ENCODE measurements at places on chromosomes 7 and 10.

- DNase-seq, result no peak
Measured at GRCh38 chr7:90592033-90592432, 4.1 kb upstream of the CDK14 start.

GRCh38 chr10:30502266-30503060 is 68.5 kb downstream of the MAP3K8 start:
- peak; percentile 10 for DNase-seq

DNA sequence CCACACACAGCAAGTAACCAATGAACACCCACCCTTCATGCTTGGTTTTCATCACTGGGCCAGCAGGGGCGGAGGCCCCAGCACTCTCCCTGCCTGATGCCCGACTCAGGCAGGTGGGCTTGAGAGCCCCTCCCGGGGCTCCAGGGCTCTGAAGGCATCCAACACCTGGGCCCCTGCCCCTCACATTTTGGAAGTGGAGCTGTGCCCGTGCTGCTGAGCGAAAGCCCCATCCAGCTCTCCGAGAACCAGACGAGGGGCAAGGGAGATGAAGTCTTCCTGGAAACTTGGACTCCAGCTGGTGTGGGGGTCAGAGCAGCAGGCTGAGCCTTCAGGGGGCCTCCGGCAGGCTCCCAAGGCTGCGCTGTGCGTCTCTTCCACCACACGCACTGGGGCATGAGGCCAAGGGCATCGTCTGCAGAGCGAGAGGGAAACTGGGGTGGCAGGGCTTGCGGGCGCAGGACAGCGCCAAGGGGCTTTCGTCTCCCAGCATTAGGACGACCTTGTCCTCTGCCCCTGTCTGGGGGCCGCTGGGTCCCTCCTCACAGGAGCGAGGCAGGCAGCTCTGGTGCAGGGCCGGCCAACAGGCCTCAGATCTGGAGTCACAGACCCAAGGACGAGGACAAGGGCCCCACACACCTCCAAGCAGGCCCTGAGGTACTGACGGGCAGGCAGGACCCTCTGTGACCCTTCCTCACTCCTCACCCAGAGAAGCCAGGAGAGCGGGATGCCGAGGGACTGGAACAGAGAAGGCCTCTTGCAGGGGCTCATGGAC is 108.3 kb upstream of the FAM20C start:
- DNase-seq, result no peak

DNA sequence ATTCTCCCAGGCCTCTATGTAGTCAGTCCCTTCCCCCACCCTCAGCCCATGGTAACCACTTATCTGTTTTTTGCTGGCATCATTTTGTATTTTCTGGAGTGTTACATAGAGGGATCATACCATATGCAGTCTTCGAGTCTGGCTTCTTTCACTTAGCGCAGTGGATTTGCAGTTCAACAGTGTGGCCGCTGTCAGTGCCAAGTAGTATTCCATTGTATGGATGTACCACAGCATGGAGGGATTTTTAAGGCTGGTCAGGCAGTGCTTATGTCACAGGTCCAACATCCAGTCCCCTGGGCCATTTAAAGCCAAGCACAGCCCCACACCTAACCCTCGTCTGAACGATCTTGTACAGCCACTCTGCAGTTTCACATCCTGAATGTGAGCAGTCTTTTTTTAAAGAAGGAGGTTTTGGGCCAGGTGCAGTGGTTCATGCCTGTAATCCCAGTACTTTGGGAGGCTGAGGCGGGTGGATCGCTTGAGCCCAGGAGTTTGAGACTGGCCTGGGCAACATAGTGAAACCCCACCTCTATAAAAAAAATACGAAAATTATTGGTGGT is 121.8 kb downstream of the CUX1 start:
- no peak for DNase-seq

DNA sequence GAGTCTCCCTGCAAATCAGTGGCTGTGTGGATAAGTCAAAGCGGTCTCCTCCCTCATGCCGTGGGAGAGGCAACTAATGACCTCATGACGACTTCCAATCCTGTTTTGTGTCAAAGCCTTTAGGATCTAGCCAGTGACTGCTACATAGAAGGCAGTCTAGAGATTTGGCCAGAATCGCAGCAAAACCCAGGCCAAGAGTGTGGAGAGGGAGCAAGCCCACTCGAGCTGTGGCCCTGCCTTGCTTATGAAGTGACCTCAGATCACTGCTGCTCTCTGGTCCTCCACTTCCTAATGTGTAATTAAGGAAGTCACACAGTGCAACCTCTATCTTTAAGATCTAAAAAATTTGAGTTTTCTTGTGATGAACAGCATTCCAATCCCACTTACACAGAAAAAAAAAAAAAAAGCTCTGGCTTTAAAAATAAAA is 296.7 kb upstream of the KLF6 start:
- no peak for DNase-seq

DNA sequence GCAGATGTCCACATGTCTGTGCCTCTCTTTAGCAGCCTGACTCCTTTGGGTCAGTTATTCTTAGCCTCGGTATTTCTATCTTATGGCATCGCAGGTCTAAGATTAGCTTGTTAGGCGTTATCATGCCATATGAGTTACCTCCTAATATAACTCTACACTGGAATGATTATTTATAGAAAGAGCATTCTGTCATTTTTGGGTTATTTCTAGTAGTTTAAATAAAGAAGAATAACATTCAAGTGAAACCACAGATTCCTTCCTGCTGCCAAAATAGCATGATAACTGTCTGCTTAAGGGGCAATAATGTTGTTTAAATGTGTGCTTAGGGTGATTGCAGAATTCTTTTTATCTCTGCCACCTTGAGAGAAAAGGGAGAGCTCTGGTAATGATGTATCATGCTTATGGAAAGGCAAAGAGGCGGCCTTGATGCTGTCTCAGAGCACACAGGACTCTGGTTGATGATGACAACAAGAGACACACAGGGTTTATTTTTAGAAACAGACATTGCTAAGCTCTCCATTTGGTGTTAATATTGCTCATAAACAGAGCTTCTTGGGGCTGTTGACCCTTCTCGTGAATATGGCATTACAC is 10.4 kb downstream of the HDAC9 start:
- DNase-seq, result no peak

DNA sequence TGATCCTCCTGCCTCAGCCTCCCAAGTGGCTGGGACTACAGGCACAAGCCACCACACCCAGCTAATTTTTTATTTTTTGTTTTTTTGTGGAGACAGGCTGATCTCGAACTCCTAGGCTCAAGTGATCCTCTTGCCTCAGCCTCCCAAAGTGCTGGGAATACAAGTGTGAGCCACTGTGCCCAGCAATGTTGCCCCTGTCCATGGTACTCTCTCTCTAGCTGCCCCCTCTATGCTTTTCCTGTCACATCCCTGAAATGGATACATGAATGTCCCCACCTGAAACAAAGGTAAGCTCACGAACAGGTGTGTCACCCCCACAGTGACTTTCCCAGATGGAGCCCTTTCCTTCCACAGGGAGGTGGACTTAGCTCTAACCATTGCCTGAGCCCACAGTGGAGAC is 141.1 kb upstream of the MGMT start:
- DNase-seq, result no peak

DNA sequence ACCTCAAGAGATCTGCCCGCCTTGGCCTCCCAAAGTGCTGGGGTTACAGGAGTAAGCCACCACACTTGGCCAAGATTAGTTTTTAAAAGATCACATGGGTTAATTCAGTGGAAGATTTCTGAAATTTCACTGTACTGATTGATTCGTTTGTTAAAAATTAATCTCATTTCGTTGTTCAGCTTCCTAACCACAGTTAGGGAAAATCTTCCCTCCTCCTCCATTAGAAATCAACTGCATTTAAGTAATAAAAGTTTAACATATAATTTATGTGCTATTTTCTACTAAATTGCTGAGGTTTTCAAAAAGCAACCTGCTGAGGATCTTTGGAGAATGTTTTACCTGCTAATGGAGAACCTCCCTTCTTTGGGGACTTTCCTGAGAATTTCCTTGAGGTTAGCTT is 522.4 kb downstream of the GATA3 start:
- no peak for DNase-seq

DNA sequence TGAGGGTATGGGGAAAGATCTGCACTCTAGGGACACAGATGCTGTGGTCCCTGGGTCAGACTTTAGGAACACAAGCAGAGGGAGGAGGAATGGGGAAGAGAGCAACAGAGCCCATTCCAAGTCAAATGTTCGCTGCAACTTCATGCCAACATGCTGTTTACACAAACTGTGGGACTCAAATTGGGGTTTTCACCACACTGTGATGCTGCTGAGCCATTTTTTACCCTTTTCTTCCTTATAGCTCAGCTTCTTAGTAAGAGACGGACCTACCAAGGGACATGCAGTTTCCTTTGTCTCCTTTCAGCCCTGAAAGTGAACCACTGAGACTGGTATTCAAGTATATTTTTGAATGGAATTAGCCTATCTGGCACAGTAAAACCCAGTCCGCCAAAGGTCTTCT is 64.3 kb upstream of the AGK start:
- DNase-seq, result no peak

GRCh38 chr10:95831515-95831914 is 75.6 kb downstream of the ENTPD1 start:
- no peak for DNase-seq

- no peak for DNase-seq
Measured at GRCh38 chr7:27453702-27454405, 208.8 kb downstream of the HIBADH start.

GRCh38 chr7:36607721-36608095 is 116.6 kb downstream of the AOAH start:
- no peak for DNase-seq

DNA sequence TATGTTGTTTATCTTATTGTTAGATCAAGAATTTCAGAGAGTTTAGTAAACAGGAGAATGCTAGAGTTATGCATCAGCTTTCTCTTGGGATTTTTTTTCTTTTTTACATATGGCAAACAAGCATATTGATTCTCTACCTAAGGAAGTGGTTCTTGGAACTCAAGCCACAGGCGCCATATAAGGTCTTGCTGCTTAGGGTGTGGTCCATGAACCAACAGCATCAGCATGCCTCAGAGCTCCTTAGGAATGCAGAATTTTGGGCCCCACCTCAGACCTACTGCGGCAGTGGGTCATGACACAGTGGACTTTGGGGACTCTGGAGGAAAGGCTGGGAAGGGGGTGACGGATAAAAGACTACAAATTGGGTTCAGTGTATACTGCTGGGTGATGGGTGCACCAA is 230.8 kb downstream of the SKAP2 start:
- no peak for DNase-seq

DNA sequence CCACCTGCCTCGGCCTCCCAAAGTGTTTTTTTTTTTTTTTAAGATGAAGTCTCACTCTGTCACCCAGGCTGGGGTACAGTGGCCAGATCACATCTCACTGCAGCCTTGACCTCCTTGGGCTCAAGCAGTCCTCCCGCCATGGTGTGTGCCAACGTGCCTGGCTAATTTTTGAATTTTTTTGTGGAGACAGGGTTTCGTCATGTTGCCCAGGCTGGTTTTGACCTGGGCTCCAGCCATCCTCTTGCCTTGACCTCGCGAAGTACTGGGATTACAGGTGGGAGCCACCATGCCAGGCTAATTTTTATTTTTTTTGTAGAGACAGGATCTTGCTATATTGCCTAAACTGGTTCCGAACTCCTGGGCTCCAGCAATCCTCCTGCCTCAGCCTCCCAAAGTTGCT is 9.0 kb upstream of the MLXIPL start:
- DNase-seq, result no peak

- DNase-seq, result peak; percentile 95
Measured at GRCh38 chr7:134752006-134752760, 27.3 kb upstream of the CALD1 start.

DNA sequence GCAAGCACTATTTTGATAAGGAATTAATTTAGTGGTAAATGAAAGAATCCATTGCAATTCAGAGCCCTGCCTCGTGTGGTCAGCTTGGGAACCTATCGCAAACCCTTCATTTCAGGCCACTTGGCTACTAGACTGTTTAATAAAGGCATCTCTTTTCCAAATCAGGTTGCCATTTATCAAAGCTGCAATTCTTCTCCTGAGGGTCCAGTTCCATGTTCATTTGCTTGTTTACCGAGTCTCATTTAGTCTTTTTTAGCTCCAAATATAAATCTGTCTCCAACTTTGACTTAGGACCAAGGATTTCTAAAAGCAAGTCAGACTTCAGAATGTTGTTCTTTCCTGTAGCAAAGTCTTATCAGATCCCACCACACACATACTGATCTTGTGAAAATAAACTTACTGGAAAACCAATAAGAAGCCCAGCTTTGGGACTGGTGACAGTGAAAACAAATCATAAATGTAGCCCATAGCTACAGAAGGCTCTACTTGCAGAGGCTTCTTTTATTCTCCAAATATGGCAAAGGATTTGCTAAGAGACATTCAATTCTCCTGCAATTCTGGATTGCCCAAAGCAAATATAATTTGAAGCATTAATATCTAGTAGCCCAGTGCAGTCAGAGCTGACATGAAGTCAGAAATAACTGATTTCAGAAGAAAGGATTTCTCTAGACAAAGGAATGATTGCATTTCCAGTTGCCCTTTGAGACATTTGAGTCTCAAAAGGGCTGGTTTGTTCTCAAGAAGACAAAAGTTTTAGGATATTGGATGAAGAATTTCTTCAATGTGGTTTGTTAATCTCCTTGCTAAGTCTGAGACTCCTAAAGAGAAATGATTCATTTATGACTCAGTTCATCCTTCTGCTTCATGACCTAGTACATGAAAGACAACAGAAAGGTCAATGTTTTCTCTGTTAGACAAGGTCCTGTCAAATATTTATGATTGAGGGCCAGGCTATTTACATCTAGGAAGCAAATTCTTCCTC is 28.0 kb downstream of the PPP1R3C start:
- DNase-seq, result peak; percentile 38

DNA sequence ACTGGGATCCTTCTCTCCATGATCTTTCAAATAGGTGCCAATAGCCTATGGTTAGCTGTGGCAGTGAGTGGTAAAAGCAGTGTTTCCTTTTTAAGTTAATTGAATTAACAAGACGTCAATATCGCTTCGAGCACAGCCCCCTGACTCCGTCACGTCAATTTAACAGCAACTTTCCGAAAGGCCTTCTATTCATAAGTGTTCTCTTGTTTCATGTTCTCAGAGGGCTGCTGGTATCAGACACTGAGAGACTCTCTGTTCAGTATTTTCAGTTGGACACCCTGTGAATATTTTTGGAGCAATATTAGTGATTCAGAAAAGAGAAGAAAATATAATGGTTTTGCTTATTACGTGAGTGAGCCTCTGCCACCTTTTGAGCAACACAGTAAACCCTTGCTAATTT is 174.2 kb upstream of the INSYN2A start:
- DNase-seq, result no peak

DNA sequence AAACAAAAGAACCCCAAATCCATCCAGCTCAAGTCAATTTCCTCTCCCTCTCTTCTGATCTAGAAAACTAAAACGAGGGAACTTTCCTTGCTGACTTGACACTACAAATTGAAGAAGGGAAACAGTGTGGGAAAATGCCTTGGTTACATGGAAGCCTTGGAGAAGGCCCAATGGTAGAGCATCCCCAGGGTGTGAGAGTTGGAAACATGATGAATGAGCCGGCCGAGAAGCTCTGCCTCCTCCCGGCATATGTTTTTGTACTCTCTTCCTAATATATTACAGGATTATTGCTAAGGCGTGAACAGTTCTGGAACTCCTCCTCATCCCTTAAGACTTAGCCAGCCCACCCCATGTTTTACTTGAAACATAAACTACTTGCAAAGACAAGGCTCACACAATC is 618.2 kb upstream of the MGMT start:
- DNase-seq, result no peak

GRCh38 chr10:122707535-122707934 is 7.9 kb upstream of the C10orf120 start:
- DNase-seq, result no peak

All from COLO829 (cell line).